ENCODE measurements at places on chromosomes 5 and 9.

DNA sequence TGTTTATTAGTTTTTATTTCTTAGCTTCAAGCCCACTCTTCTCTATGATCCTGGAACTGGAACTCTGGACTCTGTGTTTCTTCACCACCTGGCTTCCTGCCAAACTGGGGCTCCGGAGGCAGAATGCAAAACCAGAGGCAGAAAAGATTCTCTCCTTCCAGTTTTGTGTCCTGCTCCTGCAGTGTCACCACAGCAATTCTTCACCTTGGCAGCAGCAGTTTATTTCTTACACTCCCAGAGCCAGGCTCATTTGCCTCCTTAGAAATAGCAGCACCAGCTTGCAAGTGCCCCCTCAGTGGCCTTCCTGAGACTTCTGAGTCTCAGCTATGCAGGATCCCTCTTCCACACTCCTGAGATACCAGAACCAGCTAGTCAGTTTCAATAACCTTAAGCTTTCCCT lies 26.7 kb upstream of the CAMK4 start:
- DNase-seq = no peak

- DNase-seq = no peak
Observed at GRCh38 chr9:132673355-132673754, 3.1 kb downstream of the GTF3C4 start.

DNA sequence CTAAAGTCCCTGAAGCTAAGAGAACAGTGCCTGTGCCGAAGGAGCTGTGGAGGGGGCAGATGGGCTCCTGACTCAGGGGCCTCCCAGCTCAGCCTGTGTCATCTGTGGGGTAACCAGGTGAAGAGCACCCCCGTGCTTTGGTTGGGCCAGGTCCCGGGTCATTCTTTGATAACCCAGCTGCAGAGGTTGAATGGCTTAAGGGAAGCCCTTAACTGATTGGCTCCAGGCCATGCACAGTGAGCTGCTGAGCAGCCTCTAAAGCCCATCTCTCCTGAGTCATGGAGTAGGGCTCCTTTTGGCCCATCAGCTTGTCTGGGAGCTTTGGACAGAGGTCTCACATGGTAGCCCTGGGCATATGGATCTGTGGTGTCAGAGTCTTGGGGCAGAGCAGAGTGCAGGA lies 28.7 kb downstream of the COL27A1 start:
- DNase-seq = no peak

GRCh38 chr5:38367410-38367809 lies 109.1 kb downstream of the EGFLAM start:
- DNase-seq = no peak

GRCh38 chr9:18799428-18799827 lies 233.6 kb downstream of the SAXO1 start:
- no peak for DNase-seq

GRCh38 chr9:114958021-114958843 lies 27.8 kb upstream of the TNFSF8 start:
- DNase-seq = no peak

DNA sequence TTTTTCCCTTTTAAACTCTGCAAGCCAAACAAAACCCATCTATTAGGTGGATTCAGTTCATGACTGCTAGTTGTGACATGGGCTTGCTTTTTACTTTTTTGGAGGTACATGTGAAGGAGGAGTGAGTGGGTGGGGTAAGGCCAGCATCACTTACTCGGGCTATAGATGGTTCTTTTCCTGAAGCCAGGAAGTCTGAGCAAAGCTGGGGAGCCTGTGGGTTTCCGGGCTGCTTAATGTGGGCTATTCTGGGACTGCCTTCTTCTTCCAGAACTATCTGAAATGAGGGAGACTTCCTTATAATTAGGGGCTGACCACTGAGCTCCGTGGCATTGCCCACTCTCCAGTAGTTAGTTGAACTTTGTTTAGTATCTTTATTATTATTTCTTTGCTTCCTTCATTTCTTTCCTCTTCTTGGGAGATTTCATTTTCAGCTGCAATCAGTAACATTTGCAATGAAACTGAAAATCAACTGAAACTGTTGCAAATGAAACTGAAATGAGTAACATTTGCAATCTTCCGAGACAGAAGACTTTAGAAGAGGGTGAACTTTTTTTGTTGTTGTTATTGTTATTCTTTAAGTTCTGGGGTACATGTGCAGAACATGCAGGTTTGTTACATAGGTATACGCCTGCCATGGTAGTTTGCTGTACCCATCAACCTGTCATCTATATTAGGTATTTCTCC lies 204.9 kb downstream of the LRRC70 start:
- no peak for DNase-seq

DNA sequence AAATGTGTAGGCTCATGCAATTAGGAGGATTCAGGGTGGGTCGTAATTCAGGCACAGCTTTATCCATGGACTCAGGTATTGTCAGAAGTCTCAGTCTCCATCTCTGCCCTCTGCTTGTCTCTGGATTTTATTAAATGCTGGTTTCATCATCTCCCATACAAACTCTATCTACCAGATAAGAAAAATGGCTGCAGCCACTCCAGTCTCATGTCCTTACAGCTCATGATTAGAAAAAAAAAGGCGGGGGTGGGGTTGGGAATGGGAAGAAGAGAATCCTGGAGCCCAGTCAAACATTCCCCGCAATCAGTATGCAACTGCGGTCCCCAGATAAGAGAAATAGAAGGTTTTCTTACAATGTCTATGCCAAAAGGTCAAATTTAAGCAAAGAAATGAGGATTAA lies 7.6 kb upstream of the FBXO38 start:
- DNase-seq = no peak
